ENCODE measurements at places on chromosomes 7 and 10.

DNA sequence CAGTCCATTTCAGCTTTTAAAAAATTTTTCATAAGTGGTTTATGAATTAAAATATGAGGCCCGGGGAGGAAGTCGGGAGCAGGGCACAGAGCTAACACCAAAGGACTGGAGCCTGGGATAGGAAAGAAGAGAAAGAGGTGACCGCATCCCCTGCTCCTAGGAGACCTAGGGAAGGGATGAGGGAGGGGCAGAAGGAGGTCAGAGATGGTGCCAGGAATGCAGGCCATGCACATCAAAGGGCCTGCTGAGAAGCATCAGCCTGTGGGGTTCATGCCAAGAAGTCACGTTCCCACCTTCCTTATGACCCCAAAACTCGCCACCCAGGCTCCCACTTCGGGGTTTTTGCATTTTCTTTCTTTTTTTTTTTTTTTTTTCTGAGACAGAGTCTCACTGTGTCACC is 14.7 kb upstream of the TOMM7 start:
- no peak for DNase-seq

- no peak for DNase-seq
Measured at GRCh38 chr7:116780521-116780920, 81.9 kb upstream of the CAPZA2 start.

DNA sequence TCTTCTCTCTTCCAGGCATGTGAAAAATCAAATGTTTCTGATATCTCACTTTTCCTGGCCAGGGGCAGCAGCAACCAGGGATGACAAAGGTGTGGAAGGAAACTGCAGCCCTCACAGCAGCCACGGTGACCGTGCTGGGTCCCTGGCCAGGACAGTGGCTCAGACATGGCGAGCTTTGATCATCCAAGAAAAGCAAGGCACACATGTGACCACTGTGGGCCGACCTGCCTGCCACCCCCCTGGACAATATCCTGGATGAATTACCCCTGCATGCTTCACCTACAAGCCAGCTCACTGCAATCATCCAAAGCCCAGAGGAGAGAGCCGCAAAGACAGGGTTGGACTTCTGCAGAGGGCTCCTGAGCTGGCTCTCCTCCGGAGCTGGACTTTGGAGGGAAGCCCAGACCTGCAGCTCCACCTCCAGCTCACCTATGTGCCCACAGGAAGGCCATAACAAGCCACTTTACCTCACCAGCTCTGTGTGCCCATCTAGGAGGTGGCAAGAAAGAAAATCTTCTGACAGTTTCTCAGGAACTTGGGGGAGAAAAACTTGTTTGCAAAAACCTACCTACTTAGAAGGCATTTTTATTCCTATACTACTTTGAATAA is 2.7 kb downstream of the CHST15 start:
- no peak for DNase-seq

DNA sequence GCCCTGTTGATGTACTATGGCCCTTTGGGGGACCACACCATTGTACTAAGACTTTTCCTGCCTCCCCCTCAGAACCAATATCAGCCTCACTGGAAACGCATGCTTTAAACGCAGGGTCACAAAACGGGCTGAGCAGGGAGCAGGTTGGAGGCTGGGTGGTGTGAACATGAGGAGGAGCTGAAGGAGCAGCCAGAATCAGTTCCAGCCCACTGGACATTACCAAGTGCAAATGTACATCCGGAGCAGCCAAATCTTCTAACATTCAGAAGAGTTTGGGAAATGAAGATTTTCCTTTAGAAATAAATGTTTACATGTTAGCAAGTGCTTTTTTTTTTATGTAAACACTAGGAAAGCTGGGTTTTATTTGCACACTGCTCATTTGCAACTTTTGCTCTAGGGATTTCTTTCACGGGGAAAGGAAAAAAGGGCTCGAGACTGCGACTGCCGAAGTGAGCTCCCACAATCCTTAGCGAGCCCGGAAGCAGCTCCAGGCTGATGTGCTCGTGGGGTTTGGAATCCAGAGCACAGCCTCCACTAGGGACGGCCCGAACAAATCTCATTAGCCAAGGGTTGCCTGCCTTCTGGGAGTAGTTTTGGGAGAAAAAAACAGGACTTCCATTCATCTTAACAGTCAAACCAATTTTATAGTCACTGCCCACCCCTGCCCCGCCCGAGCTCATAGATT is 108.0 kb upstream of the YAE1 start:
- DNase-seq = no peak

GRCh38 chr10:48716416-48716815 is 31.7 kb downstream of the WDFY4 start:
- no peak for DNase-seq
